ENCODE measurements at places on chromosomes 11 and 22.
A peak's percentile ranks its signal among the peaks of the same experiment; 100 is the strongest.

- peak; percentile 89 for DNase-seq
Measured at GRCh38 chr22:36286096-36286957, 33.4 kb downstream of the APOL1 start.

DNA sequence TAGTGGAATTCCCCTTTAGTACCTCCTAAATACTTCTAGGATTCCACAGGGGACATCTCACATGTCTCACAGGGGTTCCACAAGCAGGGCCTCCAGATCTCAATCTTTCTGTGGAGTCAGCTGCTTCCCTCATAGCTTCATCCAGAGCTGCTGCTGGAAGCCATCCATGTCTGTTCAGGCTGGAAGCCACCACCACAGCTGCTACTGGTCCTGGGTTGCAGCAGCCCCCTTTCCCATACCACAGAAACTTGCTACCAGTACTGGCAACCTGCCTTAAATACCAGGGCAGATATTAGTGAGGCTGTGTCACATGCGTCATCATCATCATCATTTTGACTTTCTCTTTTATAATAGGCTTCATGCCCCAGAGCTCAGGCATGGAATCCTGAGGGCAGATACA lies 242.7 kb upstream of the NCAM1 start:
- no peak for DNase-seq

- no peak for DNase-seq
Measured at GRCh38 chr11:87351676-87352075, 313.9 kb downstream of the TMEM135 start.

DNA sequence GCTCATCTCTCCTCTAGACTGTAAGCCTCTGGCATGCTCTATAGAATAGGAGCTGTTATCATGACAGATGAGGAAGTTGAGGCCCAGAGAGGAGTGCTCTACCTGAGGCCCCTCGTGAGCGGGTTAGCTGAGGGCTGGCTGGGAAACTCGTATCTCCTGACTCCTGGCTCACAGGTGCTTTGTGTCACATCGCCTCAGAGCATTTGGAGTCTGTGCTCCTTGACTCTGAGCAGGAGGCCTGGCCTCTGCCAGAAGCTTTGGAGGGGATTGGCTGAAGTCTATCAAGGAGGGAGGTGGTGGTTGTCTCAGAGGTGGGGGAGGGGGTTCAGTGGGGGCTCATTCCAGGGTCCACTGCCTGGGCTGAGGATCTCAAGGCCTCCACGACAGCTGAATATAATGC lies 7.4 kb downstream of the KCNC1 start:
- DNase-seq, result no peak

DNA sequence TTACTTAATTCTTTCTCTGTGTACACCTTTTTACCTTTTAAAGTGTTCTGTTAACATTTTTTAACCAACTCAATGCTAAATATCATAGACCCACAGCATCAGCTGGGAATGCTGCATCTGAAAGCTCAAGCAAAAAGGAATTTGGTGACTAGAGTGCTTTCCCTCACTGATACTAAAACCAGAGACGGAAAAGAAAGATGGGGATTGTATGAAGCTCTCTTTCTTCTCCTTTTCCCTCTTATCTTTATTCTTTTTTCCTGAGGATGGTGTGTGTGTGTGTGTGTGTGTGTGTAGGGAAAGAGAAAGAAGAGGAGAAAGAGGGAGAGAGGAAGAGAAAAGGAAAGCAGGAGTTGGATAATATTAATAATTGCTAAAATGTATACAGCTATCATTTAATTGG lies 4.1 kb upstream of the SIK2 start:
- no peak for DNase-seq

- no peak for DNase-seq
Measured at GRCh38 chr22:44221710-44222475, 41.2 kb downstream of the PARVG start.

- DNase-seq, result no peak
Measured at GRCh38 chr11:67689178-67689577, 14.8 kb upstream of the ALDH3B2 start.

DNA sequence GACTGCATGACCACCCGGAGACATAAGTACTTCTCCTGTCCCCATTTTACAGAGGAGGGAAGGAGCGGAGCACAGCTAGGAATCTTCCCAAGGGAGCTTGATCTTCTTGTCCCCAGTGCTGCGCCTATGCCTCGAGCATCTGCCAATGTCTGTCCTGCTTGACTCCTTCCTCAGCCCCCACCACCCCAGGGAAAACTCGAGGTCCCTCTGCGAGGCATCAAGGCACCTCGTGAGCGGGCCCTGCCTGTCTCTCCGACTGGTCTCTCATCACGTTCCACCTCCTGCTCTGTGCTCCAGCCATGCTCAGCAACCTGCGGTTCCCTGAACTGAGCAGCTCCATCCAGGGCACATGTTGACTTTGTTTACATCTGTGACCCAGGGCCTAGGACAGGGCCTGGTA lies 2.5 kb downstream of the NCF4 start:
- DNase-seq, result no peak

- no peak for DNase-seq
Measured at GRCh38 chr11:25891960-25892359, 440.0 kb upstream of the ANO3 start.

- no peak for DNase-seq
Measured at GRCh38 chr11:124841201-124841600, 24.0 kb upstream of the ROBO3 start.

DNA sequence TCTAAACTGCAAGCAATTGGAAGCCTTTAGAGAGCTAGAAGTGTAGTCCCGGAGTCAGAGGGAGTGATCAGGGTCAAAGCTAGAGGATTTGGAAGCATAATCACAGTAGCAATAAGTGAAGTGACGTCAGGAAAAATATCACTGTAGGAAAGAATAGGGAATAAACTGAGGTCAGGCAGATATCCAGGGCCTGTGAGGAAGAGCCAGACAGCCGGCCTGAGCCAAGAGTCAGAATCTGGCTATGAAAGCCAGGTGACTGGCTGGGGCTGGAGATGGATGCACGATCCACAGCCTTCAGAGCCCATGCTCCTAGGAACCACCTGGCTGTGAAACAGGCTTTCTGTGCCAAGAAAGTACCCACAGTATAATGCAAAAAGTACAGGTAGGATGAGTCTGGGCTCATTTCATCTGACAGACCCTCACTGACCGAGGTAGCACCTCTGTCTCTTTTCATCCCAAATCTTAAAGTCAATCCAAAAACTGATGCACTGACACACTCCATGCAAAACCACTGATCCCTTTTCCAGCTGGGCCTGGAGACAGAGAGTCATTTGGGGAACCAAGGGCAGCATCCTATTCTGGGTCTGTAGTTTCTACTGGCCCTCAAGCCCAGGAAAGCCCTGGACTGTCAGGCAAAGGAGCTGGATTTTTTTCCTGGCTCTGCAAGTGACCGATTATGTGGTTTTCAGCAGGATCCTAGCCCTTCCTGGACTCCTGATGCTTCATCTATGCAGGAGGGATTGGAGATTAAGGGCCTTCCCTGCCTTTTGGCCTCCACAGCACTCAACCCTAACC lies 21.3 kb downstream of the TRIM66 start:
- DNase-seq, result no peak

DNA sequence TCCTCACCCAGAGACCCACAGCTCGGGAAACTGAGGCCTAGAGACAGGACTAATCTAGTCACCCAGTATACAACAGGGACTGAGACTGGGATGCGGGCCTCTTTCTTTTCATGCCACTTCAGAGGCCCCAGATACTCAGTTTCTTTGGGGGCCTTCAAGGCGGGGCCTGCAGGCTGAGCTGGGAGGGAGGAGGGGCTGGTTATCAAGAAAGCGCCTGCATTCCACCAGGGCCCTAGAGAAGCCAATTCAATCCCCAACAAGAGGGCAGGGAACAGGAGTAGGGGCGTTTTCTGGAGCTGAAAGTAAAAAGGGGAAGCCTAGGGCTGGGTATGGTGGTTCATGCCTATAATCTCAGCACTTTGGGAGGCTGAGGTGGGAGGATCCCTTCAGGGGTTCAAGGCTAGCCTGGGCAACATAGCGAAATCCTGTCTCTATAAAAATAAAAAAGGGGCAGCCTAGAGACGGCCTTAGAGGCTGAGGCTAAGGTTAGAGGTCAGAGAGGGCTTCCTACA lies 1.6 kb downstream of the ATG2A start:
- DNase-seq, result no peak

- DNase-seq, result no peak
Measured at GRCh38 chr11:11577251-11577855, 44.5 kb downstream of the GALNT18 start.

DNA sequence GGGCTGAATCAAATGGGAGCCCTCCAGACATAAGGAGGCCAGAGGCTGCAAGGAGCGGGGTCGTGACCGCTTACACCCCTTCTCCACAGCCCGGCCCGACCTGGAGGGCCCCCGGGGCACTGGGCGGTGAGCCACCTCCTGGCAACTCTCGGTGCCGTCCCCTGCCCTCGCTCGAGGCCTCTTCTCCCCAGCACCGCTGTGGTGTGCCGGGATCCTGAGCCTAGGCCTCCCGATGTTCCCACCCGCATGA lies 432 bp upstream of the GP1BB start:
- DNase-seq, result no peak

DNA sequence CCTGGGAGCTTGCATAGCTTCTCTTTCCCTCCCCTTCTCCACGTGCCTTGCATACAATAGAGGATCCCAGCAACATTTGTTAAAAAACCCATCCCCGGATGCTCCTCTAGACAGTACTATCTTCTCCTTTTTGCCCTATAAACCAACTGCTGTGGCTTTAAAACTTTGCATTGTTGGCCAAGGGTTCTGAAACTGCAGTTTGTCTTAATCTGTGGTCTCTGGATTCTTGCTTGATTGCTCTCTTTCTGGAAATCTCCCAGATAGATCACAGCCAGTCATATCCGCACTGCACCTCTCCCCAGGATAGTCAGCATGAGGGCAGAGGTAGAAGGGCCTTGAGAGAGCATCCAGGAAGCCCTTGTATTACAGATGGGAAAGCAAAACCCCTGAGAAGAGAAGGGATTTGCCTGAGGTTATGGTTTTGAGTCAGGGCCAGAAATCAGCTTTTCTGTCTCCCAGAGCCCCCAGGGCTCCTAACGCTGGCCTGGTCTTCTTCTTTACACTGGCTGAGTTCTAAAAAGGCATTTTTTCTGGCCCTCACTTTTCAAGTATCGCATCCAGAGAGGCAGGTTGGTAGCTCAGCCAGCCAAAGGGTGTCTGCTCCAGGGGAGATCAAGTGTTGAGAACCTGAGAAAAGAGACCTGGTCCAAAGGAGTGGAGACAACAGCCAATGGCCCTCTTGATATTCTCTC lies 70.6 kb downstream of the ADM start:
- DNase-seq, result no peak

- no peak for DNase-seq
Measured at GRCh38 chr11:87219266-87219665, 181.5 kb downstream of the TMEM135 start.

- no peak for DNase-seq
Measured at GRCh38 chr11:119169282-119169719, 776 bp downstream of the NLRX1 start.

- no peak for DNase-seq
Measured at GRCh38 chr11:88246696-88247095, 71.5 kb upstream of the RAB38 start.

- DNase-seq, result no peak
Measured at GRCh38 chr22:49106096-49106841, 721.4 kb downstream of the BRD1 start.

GRCh38 chr22:26172389-26172990 lies 3.2 kb downstream of the SEZ6L start:
- no peak for DNase-seq

DNA sequence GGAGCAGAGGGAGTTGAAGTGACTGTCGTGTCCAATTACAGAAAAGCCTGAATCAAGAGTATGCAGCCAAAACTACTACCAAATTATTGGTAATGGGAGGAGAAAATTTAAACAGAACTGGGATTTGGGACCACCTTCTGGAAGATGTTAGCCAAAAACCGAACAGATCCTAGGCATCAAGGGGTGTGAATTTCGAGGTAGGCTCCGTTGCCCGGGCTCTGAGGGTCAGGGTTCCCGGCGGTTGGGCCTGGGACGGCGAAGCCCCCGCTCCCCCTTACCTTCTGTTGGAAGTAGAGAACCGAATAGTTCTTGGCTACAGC lies 313 bp downstream of the PRCP start:
- DNase-seq, result no peak

DNA sequence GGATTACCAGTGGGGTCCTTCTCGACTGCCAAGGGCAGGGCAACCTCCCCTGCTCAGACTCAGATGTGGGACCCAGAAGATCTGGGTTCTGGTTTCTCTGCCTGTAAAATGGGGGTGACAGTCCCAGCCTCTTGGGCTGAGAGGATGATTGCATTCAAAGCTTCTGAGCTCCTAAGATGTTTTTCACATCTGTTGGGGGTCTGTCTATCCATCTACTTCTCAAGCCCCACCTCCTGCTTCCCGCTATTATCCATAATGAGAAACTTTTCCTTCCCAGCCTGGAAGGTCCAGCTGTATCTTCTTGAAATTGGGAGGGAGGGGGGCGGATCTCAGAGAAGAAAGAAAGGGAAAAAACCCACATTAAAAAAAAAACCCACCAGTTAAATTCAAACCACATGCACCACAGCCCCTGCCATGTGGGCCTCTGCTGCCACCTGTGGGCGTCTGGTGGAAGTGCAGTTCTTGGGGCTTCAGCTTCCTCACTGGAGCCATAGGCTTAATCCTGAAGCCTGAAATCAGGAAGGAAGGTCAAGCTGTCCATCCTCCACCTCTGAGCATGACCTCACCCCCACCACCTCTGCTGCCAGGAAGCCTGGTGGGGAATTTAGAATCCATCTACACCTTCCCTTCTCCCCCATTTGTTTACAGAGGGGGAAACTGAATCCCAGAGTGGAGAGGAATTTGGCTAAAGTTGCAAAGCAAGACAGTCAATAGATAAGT lies 27.3 kb downstream of the ARHGEF17 start:
- DNase-seq, result peak; percentile 79

GRCh38 chr11:102402548-102402947 lies 50.0 kb downstream of the TMEM123 start:
- DNase-seq, result no peak

DNA sequence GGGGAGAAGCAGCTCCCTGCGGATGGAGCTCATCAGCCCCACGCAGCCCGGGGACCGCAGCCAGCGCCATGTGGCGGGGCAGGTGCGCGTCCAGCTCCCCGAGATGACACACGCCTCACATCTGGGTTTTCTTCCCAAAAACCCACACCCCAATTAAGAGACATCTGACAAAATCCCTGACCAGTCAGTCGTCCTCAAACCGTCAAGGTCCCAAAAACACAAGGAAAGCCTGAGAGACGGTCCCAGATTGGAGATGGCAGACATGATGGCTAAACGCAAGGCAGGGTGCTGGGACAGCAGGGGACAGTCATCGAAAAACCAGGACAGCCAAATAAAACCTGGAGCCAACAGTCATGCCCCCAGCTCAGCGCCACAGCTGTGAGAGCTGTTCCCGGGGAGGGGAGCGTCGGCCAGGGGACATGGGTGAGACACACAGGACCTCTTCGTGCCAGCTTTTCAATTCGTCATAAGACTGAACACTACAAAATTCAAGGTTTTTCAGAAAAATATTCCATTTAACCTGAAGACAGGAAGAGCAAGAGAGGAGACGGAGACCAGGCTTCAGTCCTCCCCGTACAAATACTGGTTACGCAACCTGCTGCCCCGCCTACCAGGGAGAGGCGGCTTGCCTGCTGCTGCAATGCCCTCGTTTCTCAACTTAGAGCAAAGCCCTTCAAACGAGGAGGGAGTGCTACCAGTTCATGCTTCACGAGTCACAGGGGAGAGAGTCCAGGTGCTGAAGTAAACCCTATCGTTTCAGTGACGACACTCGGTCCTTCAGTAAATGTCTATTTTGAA lies 10.5 kb downstream of the TOLLIP start:
- DNase-seq, result no peak

- DNase-seq, result no peak
Measured at GRCh38 chr11:9771071-9771511, 107.2 kb downstream of the SWAP70 start.

GRCh38 chr11:3232956-3233355 lies 739 bp upstream of the MRGPRE start:
- DNase-seq, result no peak
